ENCODE measurements at places on chromosomes 7 and 10. TPM values are rescaled to one million over a fixed set of nuclear protein-coding genes. Genes with fewer than 3 reads are reported as not detected.

Gene HOXA9
- total RNA-seq: 14.4 TPM

Gene C10orf71
- not detected for total RNA-seq

Gene GHRHR
- total RNA-seq: not detected

Gene LAMB1
- total RNA-seq: 418 TPM

- no peak for DNase-seq
Observed at GRCh38 chr7:76198202-76198601, 3.5 kb upstream of the SRRM3 start.

DNA sequence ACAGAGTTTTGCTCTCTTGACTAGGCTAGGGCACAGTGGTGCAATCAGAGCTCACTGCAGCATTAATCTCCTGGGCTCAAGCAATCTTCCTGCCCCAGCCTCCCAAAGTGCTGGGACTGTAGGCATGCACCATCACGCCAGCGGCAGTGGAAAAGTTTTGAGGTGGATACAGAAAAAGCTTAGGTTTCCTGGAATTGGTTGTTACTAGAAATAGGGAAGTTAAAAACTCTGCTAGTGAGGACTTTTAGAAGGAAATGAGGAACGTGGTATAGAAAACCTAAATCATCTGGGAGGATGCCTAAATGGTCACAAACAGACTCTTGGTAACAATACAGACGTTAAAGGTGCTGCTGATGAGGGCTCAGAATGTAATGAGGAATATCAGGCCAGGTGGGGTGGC, 10.9 kb upstream of the SNX8 start:
- DNase-seq: no peak

GRCh38 chr10:80493522-80494051, 39.5 kb downstream of the TSPAN14 start:
- no peak for DNase-seq

All from Caco-2 (cell line).